Aorta (tissue), 5 donors: ENCODE measurements at places on chromosomes 2 and 18. TPM values are rescaled to one million over a fixed set of nuclear protein-coding genes. Genes with fewer than 3 reads are reported as not detected.

DNA sequence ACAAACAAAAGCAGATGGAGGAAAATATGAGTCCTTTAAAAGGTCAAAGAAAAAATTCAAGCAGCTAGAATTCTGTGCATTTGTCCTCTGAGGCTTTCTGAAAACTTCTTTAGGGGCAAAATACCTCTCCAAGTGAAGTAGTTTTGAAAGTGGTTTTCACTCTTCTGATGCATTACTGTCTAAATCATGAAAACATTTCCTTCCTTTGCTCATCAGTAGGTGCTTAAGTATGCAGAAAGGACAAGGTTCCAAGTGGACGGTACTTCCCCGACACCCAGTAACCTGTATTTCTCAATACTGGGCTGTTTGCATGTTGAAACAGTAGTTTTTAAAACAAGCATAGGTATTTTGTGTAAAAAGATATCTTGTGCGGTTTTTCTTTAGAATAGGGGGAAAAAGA is 189.1 kb upstream of the ERBB4 start:
- DNase-seq: no peak
- H3K4me1 ChIP-seq: no peaks in the 10 kb centered on the region
- H3K4me3 ChIP-seq: no peak overlapping the region
- no peaks in the 10 kb centered on the region for H3K36me3 ChIP-seq
- no peak overlapping the region for H3K27ac ChIP-seq

DNA sequence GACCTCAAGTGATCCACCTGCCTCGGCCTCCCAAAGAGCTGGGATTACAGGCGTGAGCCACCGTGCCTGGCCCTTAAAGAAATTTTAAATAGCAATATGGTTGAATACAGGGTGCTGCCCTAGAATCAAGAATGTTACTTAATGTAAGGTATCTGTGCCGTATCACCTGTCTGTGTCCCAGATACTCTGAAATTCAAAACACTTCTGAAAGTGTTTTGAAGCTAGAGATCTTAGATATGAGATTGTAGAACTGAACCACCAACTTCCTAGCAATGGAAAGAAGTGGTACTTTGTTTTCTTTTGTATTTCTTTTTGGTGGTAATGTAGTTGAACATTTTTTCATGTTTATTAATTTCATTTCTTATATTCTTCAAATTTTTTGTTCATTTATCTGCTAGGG is 13.0 kb downstream of the PTPN4 start:
- no peak overlapping the region for H3K27ac ChIP-seq
- H3K4me1 ChIP-seq: no peaks in the 10 kb centered on the region
- no peak overlapping the region for H3K4me3 ChIP-seq
- no peaks in the 10 kb centered on the region for H3K36me3 ChIP-seq

DNA sequence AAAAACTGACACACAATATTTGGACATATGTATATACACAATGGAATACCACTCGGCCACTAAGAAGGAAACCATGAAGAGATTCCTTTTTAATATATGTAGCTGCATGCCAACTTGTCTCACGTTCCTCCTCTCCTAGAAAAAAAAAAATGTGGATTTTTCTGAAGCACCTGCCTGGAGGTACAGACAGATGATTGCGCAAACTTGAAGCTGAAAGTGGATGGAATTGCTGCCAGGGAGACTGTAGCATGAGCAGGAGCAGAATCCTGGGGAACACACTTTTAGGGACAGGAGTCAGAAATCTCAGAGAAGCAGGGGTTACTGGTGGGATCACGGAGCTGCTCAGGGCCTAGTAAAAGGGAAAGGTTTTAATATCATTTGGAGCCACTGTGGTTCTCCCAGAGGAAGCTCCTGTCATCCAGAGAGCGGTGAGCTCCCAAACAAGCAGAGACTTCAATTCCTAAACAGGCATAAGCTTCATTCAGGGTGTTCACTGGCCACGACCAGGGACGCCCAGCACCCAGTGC is 640 bp upstream of the SPR start:
- DNase-seq: no peak
- H3K27me3 ChIP-seq: no peaks in the 10 kb centered on the region
- H3K36me3 ChIP-seq: no peaks in the 10 kb centered on the region
- peak overlapping the region; percentile 46 for H3K27ac ChIP-seq

- no peak overlapping the region for H3K27ac ChIP-seq
- no peaks in the 10 kb centered on the region for H3K4me1 ChIP-seq
- DNase-seq: no peak
- H3K36me3 ChIP-seq: no peaks in the 10 kb centered on the region
- H3K4me3 ChIP-seq: no peak overlapping the region
Observed at GRCh38 chr2:161207941-161208340, 47.7 kb downstream of the TANK start.

- H3K4me3 ChIP-seq: no peak overlapping the region
- DNase-seq: no peak
- H3K4me1 ChIP-seq: no peaks in the 10 kb centered on the region
- no peak overlapping the region for H3K27ac ChIP-seq
Observed at GRCh38 chr2:86593266-86593665, 30.0 kb upstream of the CHMP3 start.

GRCh38 chr2:9498210-9498609 is 23.9 kb downstream of the IAH1 start:
- DNase-seq: no peak
- no peaks in the 10 kb centered on the region for H3K4me1 ChIP-seq
- no peaks in the 10 kb centered on the region for H3K27me3 ChIP-seq
- no peaks in the 10 kb centered on the region for H3K36me3 ChIP-seq
- H3K4me3 ChIP-seq: no peak overlapping the region
- H3K27ac ChIP-seq: peak overlapping the region; percentile 19

- DNase-seq: no peak
- H3K4me3 ChIP-seq: no peak overlapping the region
- H3K27me3 ChIP-seq: no peaks in the 10 kb centered on the region
- no peaks in the 10 kb centered on the region for H3K36me3 ChIP-seq
- peaks cover 9% of the 10 kb centered on the region for H3K4me1 ChIP-seq
Observed at GRCh38 chr2:152420936-152421335, 86.0 kb downstream of the FMNL2 start.

DNA sequence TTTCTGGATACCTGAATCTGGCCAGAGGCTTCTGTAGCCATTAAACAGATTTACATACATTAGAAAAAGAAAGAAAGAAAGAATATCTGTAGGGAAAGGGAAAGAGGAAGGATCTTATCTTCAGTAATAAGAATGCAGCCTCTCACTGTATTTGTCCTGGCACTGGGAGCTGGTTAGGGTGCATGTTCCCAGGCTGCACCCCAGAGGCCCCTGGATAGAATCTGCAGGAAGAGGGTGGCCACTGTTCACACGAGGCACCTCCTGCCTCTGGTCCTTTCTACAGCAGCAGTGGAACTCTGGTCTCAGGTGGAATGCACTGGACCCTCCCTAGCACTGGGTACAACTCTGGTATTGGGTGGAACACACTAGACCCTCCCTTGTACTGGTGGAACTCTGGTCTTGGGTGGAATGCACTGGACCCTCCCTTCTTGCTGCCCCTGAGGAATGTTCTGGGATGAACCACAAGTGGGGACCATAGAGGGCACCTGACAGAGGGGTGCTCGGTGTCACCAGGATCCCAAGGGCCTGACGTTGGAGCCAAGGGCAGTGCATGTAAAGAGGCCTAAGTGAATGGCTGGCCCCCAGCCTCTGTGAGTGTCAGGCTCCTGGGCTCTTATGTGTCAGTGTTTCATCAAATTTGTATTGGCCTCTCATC is 27.4 kb upstream of the PXDN start:
- no peaks in the 10 kb centered on the region for H3K36me3 ChIP-seq
- no peaks in the 10 kb centered on the region for H3K27me3 ChIP-seq
- H3K27ac ChIP-seq: peak overlapping the region; percentile 16
- no peaks in the 10 kb centered on the region for H3K4me1 ChIP-seq
- peak; percentile 46 for DNase-seq
- no peak overlapping the region for H3K4me3 ChIP-seq

DNA sequence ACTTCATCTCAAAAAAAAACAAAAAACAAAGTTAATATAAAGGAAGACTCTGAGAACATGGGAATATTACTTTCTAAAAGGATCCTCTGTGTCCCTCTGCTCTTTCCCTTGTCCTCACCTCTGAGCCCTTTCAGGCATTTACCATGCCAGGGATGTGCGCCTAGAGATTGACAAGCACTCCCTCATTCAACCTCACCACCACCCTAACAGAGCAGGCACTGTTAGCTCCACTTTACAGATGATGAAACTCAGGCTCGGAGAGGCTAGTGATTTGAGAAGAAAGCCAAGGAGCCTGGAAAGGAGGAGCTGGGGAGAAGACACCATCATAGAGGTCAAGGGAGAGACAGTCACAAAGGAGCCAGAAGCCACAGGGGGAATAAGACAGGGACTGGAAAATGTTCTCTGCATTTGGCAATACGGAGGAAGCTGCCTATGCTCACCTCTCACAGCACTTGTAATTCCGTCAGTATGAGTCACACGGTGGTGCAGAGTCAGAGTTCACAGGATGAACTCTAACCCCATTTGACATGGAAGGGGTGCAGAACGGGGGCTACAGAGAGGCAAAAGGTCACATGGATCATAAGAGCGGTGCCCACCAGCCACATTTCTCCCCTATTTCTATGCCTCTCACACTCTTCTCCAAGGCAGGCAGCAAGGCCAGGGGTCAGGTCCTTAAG is 101.8 kb upstream of the NFU1 start:
- H3K27me3 ChIP-seq: no peaks in the 10 kb centered on the region
- no peaks in the 10 kb centered on the region for H3K4me1 ChIP-seq
- peaks cover 4% of the 10 kb centered on the region for H3K36me3 ChIP-seq
- DNase-seq: no peak
- H3K27ac ChIP-seq: no peak overlapping the region

GRCh38 chr2:220948579-220948978 is 623.5 kb downstream of the EPHA4 start:
- H3K4me3 ChIP-seq: no peak overlapping the region
- H3K36me3 ChIP-seq: no peaks in the 10 kb centered on the region
- no peak for DNase-seq
- H3K27ac ChIP-seq: no peak overlapping the region
- no peaks in the 10 kb centered on the region for H3K4me1 ChIP-seq

DNA sequence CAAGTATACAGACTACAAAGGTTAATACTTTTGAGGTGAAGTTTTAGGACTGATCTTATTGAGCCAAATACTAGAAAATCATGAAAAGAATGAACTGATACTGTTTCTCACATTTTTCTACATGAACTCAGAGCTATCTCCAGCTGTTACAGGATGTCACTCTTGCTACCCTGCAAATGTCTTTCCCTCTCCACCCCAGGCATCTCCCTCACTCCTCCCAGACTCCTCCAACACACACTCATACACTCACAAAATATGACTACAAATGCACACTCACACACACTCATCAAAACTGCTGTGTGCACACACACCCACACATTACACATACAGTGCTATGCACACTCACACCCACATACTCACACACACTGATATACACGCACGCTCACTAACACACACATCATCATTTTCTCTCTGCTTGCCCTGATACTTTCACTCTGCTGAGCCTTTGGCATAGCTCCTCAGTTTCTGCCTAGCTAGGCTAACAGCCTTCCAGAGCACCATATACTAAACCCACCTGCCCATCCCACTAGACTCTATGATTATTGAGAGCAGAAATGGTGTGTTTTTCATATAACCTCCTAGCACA is 273.3 kb downstream of the CD226 start:
- DNase-seq: no peak
- H3K27ac ChIP-seq: no peak overlapping the region
- H3K4me3 ChIP-seq: no peak overlapping the region
- peaks cover 2% of the 10 kb centered on the region for H3K4me1 ChIP-seq
- H3K27me3 ChIP-seq: no peaks in the 10 kb centered on the region

GRCh38 chr18:75582406-75582821 is 154.9 kb upstream of the SMIM21 start:
- no peak for DNase-seq
- H3K4me3 ChIP-seq: no peak overlapping the region
- no peaks in the 10 kb centered on the region for H3K4me1 ChIP-seq

GRCh38 chr2:42639340-42640077 is 71.1 kb downstream of the MTA3 start:
- H3K4me3 ChIP-seq: no peak overlapping the region
- H3K27ac ChIP-seq: no peak overlapping the region
- no peaks in the 10 kb centered on the region for H3K27me3 ChIP-seq

The CASP8 gene
- total RNA-seq: 20.3 TPM

The TMSB10 gene
- total RNA-seq: 1,016 TPM

The FAM228A gene
- total RNA-seq: 1.7 TPM
